ENCODE measurements at places on chromosomes 2 and 18.
A peak's percentile ranks its signal among the peaks of the same experiment; 100 is the strongest.

DNA sequence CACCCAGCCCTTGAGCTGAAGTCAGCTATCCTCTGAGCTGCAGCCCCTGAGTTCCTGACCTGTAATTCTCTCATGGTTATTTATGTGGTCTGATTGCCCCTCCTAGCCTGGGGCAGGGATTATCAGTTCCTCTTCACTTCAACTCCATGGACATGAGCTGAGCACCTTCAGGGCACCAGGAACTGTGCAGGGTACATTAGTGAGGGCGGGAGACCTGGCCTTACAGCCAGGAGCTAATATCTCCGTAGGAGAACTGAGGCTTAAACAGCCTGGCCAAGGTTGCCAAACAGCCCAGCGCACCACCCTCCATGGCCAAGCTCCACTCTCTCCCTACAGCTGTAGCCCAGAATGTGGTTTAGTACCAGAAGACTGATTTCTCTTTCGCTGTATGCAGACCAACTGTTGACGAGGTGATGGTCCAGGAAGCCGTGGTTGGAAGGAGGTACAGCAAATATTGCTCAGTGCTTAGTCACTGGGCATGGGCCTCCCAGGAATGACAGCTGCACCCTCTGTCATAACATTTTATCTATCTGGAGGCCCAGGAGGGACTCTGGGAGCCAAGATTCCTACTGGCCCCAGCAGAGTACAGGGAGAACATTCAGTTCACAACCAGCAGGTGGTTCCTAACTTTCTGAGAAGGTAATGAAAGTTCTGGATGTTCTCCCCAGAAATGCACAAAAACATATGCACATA, 228.7 kb upstream of the SIX2 start:
- DNase-seq, result no peak

- no peak for DNase-seq
These were observed 233.2 kb upstream of the SMAD7 start for GRCh38 chr18:49183921-49184320.

DNA sequence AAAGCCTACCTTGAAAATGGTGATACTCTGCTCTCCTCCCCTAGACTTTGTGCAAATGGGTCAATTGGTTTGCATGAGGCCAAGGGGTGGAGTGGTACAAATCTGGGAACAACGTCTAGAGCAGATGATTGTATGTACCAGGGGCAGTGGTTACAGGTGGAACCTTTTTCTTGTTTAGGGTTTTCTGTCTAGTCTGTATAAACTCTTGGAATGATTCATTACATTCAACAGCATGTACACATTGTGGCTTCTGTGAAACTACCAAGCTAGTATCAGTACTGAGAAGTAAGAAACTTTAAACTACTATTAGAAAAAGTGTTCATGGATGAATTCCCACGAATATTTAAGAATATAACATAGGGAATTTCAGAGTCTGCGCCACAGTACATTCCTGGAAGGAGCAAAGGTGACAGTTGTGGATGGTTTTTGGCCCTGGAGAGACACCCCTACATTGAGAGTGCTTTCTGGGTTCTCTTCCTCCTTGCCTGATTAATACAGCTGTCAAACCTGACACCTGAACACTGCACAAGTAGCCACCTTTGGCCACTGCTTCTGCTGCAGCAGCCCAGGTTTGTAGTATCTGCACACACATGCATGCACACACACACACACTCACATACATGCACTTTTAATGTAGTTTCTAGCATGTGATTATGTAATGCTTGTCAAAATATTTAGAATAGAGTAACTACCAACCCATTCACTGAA, 30.0 kb downstream of the CFAP221 start:
- no peak for DNase-seq

DNA sequence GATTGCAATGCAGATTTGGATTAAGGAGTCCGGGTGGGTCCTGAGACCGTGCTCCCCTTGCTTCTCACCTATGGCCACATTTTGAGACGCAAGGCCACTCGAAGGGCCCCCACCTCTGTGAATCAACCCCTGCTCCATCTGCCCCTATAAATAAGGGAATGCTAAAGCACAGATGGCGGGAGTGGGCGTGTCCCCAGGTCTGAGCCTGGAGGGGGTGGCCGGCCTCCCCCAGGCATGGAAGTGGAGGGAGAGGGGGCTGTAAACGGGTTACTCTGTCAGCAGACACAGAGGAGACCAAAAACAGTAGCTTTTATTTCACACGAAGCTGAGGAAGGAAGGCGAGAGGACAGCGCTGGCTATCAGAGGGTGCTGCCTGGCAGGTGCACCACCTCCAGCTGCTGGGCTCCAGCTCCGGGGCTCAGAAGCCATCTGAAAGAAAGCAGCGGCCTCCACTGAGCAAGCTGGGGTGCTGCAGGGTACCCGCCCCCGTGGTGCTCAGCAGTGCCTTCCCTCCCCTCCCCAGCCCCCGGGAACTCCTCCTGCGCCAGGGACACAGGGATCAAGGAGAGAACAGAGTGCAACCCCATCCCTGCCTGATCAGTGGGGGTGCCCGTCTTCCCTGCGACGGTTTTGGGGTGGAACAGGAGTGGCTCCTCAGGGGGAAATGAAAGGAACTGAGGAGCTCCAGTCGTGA, 56.7 kb upstream of the RAB6C start:
- peak; percentile 14 for DNase-seq

- peak; percentile 99 for DNase-seq
These were observed 62.1 kb downstream of the SETBP1 start for GRCh38 chr18:44742718-44743311.

DNA sequence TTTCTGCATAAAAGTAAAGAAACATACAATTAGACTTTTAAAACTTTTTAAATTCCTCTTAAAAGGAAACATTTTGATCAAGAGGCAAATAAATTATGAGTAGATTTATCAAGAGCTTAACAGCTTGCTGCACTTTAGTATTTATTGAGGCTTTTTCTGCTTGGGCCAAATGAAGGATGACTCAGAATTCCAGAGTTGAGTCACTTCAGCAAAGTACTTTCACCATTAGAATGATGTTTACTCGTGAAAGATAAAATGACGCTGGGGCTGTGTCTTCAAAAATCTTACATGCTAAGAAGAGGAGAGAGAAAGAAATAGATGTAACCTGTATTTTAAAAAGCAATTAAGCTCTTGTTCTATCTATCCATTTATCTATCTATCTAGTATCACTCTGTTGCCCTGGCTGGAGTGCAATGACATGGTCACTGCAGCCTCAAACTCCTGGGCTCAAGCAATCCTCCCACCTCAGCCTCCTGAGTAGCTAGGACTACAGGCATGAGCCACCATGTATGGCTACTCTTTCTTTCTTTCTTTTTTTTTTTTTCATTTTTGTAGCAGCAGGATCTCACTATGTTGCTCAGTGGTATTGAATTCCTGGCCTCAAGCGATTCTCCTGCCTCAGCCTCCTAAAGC, 75.3 kb upstream of the RIOK3 start:
- no peak for DNase-seq

- DNase-seq, result no peak
These were observed 31.0 kb upstream of the C2orf66 start for GRCh38 chr2:196840171-196840570.

GRCh38 chr2:112199188-112199587, 55.7 kb downstream of the ZC3H8 start:
- no peak for DNase-seq

DNA sequence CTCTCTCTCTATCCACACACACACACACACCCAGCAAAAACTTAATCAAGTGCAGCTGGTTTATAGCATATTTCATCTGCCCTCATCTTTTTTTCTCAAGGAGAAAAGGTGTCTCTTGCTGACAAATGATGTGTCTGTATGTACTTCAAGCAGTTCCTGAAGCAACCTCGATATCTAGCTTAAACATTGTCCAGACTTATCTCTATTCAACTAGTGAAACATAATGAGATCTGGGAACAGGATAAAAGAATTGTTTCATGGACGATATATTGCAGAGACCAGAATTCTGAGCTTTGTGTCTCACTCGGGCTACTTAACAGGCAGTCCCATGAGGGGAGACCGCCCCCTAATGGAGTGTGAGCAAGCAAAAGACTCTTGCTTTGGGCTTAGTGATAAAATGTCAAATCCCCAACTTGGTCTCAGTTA, 929.2 kb upstream of the SOX11 start:
- peak; percentile 66 for DNase-seq

DNA sequence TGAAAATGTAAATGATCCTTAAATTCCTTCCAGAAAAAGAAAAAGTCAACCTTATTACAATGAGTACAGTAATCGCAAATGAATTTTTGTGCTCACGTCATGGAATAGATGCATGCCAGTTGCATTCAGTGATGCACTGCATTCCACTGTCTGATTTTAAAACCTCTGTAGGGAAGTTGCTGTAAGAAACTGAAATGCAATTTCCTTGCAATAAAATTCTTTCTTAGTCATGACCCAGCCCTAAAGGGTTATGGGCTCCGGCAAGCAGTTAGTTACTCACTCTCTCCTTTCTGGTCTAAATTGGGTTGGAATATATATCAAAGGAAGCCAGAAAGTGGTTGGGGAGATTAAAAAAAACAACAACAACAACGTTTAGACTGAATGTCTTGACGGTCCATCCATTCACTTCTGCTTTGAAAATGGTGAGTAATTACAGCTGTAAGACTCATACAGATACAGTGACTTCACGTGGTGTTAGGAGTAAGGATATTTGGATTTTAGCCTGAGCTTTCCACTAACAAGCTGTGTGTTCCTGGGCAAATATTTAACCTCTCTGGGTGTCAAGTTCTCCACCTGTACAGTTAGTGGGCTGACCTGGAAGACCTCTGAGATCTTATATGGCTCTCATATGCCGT, 8.6 kb upstream of the RND3 start:
- no peak for DNase-seq

GRCh38 chr2:170221317-170222288, 43.7 kb downstream of the MYO3B start:
- DNase-seq, result no peak

DNA sequence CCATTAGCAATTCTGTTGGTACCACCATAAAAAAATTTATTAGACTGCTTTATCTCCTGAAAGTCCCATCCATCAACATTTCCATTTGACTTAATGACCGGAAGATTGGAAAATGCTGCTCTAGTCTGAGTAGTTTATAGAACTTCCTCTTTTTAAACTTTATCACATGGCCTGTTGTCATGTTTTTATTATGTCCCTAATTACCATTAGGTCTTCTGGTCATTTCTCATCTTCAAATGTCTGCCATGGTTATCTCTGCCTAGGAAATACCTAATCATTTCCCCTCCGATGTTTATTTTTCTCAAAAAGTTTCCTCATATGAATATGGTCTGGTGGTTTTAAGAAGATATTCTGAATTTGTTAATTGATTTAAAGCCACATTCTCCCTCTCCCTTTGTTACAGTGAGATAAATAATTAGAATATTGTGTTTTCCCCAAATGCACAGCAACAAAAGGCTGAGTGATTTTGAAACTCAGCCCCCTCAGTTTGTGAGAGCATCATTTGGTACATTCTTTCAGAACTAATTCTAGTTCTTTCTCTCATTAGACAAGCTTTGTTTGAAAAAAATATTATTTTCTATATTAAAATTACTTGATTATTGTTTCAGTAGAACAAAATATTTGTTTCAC, 317.1 kb upstream of the ST6GAL2 start:
- no peak for DNase-seq

- DNase-seq, result no peak
These were observed 112.3 kb downstream of the GALNT1 start for GRCh38 chr18:35693829-35694228.

GRCh38 chr2:225531559-225531958, 132.0 kb downstream of the NYAP2 start:
- DNase-seq, result no peak

DNA sequence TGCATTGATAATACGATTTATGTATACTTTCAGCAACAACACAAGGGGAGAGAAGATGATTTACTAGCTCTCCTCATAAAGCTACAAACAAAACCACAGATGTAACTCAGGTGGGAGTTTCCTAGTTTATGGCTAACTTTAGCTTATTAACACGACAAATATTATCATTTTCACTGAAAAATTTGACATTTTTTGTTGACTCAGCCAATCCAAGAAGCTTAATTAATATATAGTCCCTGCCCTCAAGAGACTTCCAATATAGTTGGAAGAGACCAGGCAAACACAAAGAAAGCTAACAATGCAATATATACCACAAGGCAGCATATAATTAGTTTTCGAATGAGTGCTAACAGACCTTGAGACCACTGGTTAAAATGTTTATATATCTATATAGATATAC, 775 bp downstream of the WDR12 start:
- DNase-seq, result no peak

DNA sequence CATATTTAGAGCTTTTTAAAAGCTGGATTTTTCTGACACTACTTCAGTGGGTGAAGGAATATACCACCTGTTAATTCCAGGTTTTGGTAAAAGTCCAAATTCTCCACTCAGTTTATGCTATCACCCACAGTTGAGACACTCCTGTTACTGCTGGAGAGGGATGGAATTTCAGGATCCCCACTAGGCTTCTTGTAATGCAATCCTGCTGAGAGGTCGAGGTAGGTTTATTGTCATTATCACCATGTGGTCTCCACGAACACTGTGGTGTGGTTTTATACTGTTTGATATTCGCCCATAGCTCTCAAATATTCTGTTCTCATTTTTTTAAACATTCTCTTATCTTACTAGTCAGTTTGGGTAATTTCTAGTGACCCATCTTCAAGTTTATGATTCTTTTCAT, 167.9 kb downstream of the CCDC102B start:
- DNase-seq, result no peak

GRCh38 chr2:191486584-191487320, 191.2 kb upstream of the NABP1 start:
- no peak for DNase-seq

- no peak for DNase-seq
These were observed 207.7 kb upstream of the CTAGE1 start for GRCh38 chr18:22625406-22625805.

- DNase-seq, result no peak
These were observed 184.5 kb downstream of the MGAT5 start for GRCh38 chr2:134438371-134438770.

DNA sequence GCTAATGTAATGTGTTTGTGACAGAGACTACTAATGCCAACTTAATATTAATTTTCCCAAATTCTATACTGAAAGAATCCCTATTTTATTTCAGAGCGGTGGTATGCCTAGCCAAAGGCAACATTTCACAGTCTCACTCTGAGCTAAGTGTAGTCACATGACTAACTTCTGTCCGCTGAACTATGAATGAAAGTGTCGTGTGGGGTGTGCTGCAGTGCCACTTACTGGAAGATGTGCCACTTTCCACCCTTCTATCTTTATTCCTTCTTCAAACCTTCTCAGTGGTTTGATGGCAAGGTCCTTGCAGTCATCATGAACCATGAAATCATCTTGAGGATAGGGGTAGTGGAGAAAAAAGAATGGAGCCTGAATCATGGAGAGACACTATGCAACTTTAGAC, 47.3 kb upstream of the C1D start:
- no peak for DNase-seq

- peak; percentile 17 for DNase-seq
These were observed 14.1 kb upstream of the ZSWIM2 start for GRCh38 chr2:186862869-186863709.

- DNase-seq, result peak; percentile 10
These were observed 921 bp downstream of the VAPA start for GRCh38 chr18:9914584-9915290.

DNA sequence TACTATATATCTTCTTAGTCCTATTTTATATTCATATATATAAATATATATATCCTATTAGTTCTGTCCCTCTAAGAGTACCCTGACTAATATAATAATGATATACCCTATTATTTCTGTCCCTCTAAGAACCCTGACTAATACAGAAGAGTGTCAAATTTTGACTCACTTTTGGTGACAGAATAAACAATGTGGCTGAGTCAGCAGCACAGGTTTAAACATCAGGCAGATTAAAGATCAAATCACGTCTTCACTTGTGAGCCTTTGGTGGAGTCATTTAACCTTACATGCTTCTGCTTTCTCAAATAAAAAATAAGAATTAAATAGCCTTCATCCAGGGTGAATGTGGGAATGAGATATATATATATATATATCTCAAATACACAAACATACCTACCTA, 615.9 kb upstream of the GCFC2 start:
- DNase-seq, result no peak

Data from NCI-H1092 treated with DMSO at 0.1 percent for 48 hours (cell line).